ENCODE measurements at places on chromosomes 4 and X.

DNA sequence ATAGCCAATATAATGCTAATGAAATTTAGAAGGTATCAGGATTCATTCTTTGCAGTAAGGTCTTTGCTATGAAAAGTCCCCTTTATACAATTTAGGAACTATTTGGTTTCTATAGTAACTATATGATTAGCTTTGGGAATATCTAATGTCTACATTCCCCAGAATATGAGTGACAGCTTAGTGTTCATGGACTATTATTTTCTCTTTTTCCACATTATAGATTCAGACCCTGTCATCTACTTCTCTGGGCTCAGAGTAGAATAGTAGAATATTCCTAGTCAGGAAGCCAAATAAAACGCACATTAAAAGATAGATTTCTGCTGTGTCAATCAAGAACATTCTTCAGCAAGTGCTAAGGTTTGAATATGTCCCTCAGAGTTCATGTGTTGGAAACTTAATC, 26.1 kb upstream of the SULT1B1 start:
- DNase-seq = no peak

DNA sequence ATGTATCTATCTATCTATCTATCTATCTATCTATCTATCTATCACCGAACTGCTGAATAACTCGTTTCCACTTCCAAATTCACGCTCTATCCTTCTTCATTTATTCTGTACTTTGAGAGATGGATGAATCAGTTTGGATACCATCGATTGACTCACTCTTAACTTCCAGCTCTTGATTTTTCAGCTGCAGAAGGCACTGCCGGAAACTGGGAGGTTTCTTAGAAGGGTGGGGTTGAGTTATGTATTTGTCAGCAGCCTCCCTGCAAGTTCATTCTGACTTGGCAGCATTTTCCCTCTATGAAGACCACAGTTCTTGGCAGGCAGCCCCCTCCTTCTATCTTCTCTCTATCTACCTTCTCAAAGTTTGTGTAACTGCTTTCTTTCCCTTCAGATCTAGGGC, 112.0 kb upstream of the MAGEB18 start:
- DNase-seq = peak; percentile 19

DNA sequence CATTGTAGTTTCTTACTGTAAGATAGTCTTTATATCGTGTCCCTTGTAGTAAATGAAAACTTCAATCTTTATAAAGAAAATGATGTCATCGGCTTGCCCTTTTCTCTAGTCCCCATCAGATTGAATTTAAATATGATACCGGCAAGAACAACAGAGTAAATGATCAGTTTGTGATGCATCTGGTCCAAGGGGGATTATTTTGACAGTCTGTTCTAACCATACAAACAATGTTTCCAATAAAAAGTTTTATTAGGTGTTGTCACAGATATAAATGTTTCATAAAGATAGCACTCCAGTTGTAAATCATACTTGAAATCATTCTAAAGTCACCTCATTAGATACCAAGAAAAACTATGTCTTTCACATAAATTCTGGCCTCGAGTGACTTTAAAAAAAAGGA, 72.3 kb downstream of the SLC9A6 start:
- no peak for DNase-seq

GRCh38 chr4:6378493-6379445, 93.6 kb downstream of the PPP2R2C start:
- no peak for DNase-seq

- DNase-seq = no peak
Observed at GRCh38 chrX:45851434-45851991, 650.8 kb upstream of the DIPK2B start.

GRCh38 chr4:13903901-13904300, 276.4 kb upstream of the BOD1L1 start:
- no peak for DNase-seq

DNA sequence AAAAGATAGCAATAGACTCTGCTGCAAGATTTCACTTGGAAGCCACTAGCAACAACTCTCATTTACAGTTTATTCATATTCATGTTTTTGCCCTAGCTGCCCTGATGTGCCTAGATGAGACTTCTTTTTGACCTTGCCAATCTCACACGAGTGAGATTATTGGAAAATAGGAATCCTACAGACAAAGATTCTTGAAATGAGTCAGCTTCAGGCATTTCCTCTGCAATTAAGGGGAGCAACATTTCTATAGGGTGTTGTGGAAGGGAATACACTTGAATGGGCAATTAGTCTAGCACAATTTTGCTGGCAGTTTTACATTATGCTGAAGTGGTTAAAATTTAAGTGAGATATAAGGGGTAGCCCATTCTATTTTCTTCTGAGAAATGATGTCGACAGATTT, 217.0 kb upstream of the FAT4 start:
- no peak for DNase-seq

- no peak for DNase-seq
Observed at GRCh38 chr4:120053911-120054310, 12.7 kb downstream of the MAD2L1 start.

GRCh38 chr4:98969878-98970785, 25.4 kb upstream of the METAP1 start:
- DNase-seq = no peak

DNA sequence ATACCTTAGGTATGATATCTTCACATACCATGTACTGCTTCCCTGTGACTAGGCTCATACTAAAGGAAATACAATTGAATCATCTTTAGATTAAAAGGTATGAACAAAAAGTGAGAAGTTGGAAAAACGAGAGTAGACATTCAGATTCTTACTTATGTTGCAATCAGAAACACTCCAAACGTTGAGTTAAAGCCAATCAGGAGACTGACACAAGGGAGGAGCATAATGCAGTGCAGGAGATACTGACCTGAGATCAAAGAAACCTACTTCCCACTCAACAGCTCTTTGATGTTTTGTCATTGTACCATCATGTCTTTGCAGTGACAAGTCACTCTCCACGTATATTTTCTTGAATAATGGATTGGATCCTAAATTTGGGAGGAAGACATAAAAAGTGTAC, 8.9 kb upstream of the PCDH18 start:
- DNase-seq = no peak

DNA sequence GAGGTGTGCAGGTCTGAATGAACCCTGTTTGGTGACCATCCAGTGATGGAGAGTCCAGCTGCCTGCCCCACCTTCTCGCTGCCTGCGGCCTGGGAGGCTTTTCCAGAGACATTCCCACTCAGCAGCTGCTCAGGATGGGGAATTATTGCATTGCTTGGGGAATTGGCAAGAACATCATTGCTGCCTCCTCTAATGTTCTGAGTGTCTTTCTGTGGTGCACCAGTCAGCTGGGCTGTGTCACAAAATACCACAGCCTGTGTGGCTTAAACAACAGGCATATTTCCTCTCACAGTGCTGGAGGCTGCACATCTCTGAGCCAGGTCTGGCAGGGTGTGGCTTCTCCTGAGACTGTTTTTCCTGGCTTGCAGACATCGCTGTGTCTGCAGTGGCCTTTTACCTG, 86.8 kb upstream of the AFAP1 start:
- no peak for DNase-seq
